ENCODE measurements at places on chromosomes 2 and 18.

DNA sequence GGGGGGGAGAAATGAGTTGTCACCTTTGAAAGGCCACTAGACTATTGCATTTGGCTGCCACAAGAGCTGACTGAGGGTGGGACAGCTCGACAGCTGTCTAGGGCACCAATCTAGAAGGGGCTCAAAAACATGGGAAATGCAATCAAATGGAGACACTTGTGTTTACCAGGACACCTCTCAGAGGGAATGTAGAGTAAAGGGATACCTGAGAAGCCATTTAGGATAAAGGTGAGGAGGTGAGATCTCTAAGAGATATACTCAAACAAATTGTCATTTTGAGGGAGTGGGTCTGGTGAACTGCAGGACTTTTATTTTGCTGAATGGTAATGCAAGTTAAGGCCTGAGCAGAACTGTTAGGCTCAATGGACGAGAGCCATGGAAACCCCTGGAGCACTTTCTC, 159.8 kb downstream of the DDX1 start:
- DNase-seq: no peak

DNA sequence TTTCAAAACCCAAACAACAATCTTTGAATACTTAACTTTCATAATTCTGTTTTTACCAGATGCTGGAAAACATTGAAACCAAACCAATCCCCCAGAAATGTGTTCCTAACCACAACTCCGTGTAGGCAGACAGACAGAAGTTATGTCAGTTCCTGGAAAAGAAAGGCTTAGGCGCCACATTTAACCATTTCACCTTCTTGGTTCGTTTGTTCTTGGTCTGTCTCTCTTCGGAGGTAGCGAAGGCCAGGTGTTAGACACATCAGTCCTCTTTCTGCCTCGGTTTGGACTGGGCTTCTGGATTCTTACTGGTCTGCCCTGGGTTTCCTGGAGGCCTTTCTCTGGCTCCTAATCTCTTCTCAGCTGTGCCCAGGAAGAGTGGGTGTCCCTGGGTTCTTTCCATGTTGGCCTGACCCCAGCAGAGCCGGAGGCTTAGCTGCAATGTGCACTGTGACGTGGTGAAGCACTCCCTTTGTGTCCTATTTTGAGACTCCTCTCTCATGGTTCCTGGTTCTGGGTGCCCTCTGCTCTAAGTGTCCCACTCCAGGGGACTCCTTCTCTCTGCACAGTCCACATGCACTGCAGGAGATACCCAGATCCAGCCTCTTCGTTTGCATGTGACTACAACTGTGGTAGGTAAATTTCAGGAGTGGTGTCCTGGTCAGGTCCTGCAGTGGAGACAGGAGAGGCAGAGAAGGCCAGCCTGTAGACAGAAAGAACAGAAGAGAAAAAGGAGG, 23.1 kb upstream of the RAB31 start:
- no peak for DNase-seq

- no peak for DNase-seq
These were observed 695.1 kb upstream of the ACVR2A start for GRCh38 chr2:147149575-147150240.

- DNase-seq: no peak
These were observed 247.6 kb downstream of the RDH14 start for GRCh38 chr2:18312818-18313217.
